ENCODE measurements at places on chromosomes 12 and 14.

GRCh38 chr12:96752211-96752610 is 154.8 kb upstream of the NEDD1 start:
- DNase-seq: no peak

- DNase-seq: no peak
Measured at GRCh38 chr14:66105815-66106214, 380.4 kb upstream of the CCDC196 start.

- DNase-seq: no peak
Measured at GRCh38 chr12:22321638-22322037, 12.9 kb downstream of the ST8SIA1 start.

GRCh38 chr12:50006280-50006679 is 19.0 kb downstream of the RACGAP1 start:
- DNase-seq: no peak

DNA sequence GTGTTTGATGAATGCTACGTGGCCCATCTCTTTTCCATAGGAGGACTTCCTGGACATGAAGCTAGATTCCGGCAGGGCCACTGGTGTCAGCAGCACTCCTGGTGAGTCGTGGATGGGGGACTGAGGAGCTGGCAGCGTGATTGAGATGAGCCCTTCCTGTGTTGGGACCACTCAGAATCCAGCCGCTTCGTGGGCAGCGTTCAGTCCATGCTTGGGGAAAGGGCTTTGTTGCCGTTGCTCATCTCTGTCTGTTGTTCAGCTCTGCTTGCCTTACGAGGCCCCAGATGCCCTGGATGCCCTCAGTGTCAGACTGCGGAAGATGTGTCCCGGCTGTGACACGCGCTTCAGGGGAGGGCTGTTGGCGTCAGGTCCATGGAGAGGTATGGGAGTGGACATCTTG is 127.1 kb upstream of the RTL1 start:
- peak; percentile 14 for DNase-seq

DNA sequence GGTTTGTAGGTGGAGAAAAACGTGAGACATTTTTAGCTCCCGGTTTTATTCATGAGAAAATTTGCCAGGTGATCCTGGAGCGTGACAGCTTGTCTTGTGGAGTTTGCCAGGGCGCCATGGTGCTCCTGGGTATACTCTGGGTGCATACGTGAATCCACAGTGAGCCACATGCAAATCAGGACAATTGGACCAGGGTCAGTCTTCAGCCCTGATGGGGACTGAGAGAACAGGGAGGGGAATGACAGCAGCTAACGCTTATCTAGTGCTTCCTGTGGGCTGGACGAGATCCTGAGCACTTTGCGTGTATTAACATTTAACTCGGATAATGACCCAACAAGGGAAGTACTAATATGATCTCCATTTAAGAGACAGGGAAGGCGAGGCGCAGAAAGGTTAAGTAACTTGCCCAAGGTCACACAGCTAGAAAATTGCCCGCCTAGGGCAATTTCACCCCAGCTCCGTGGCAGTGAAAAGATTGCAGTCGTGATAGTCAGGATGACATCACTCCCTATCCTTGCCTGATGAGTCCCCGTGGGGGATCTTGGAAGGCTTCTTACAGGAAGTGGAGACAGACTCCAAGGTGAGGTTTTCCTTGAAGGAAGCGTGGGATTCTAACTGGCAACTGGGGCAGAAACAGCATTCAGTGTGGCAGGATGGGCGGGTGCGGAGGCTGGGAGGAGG is 118.4 kb upstream of the NCOR2 start:
- DNase-seq: no peak

GRCh38 chr14:62908506-62908905 is 136.8 kb downstream of the KCNH5 start:
- DNase-seq: no peak

GRCh38 chr12:18689771-18690170 is 48.0 kb downstream of the PLCZ1 start:
- no peak for DNase-seq

- DNase-seq: no peak
Measured at GRCh38 chr14:99159341-99160340, 112.4 kb downstream of the BCL11B start.
